Mesenteric fat pad (tissue), 1 donor: ENCODE measurements at places on chromosomes 2 and 18.

DNA sequence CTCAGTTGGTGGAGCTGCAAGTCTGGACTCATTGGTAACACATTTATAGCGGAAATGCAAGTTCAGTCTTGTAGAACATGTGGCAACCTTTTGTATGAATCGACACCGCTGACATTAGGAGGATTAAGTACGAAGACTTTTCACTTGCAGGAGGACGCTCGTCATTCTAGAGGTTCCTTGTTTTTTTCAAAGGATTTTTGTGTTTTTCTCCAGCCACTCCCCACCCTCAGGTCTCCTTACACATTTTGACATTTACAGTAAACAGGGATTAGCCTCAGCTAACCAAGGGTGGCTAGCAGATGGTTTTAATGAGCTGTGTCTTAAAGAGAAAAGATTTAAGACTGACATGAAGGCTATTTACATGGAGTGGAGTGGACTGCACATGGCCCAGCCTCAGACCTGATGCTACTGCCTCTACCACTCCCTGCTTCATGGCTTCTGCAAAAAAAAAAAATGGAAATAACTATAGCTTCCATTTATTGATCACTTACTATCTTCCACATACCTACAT is 173.8 kb downstream of the TRIB2 start:
- no peak for DNase-seq

GRCh38 chr18:58228762-58229161 is 184.7 kb downstream of the NEDD4L start:
- no peak for DNase-seq

DNA sequence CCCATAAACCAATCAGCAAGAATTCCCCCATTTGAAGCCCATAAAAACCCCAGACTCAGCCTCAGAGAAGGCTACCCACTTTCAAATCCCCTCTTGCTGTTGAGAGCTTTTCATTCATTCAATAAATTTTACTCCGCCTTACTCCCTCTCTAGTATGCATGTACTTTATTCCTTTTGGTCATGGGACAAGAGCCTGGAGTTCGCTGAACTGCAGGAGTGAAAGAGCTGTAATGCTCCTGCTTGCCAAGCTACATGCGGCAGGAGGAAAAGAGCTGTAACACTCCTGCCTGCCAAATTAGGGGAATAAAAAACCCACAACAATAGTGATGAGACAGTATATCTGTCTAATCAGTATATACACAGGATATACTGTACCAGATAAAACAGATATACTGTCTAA is 1261.7 kb downstream of the LRP1B start:
- no peak for DNase-seq

- DNase-seq = peak; percentile 49
Measured at GRCh38 chr2:64865831-64866345, 123.3 kb upstream of the SLC1A4 start.

GRCh38 chr2:66431274-66431642 is 3.7 kb upstream of the MEIS1 start:
- DNase-seq = no peak

- no peak for DNase-seq
Measured at GRCh38 chr18:51491678-51492372, 294.3 kb upstream of the MEX3C start.
